ENCODE measurements at places on chromosomes 5 and 9. TPM values are rescaled to one million over a fixed set of nuclear protein-coding genes. Genes with fewer than 3 reads are reported as not detected.

DNA sequence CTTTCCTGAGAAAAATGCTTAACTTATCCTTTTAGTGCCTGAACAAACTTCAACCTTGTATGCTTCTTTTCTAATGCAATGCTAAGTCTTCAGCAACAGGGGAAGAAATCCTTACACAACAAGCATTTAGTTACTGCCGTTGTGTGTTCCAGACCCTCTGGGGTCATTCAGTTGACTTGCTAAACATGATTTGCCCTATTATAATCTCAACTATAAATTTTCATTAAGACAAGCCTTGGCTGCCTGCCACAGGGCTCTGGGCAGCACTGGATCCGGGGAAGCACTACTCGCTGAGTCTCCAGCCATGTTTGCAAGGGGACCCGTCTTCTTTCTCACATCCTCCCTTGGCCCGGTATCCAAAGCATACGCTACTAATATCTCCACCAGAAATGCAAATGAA lies 58.1 kb downstream of the PTCH1 start:
- no peak for DNase-seq

DNA sequence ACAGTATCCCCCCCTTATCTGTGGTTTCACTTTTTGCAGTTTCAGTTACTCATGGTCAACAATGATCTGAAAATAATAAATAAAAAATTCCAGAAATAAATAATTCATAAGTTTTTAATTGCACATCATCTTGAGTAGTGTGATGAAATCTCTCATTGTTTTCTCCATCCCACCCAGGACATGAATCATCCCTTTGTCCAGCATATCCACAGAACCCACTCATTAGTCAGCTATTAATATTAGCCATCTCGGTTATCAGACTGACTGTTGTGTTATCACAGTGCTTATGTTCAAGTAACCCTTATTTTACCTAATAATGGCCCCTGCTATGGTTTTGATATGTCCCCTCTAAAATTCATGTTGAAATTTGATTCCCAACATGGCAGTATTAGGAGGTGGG lies 40.7 kb downstream of the FAM114A2 start:
- DNase-seq, result no peak

DNA sequence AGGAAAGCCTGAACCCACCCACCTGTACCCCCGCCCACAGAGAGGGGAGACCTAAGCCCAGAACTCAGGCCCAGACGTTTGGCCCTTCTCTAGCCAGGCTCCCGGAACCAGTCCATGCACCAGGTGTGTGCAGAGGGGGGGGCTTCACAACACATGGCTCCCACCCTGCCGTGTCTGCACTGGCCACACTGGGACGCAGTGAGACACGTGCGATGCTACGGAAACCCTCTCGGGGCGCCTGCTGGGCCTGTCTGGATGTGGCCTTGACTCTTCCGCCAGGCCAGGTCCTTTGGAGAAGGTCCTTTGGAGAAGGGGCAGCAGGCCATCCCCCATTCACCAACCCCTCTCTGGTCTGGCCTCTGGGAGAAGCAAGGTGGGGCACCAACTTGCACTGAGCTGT lies 58.4 kb upstream of the SARDH start:
- DNase-seq, result no peak

- no peak for DNase-seq
Observed at GRCh38 chr5:68329554-68330255, 114.1 kb downstream of the PIK3R1 start.

GRCh38 chr9:136665111-136665703 lies 2.5 kb downstream of the EGFL7 start:
- DNase-seq, result peak; percentile 46

- no peak for DNase-seq
Observed at GRCh38 chr9:93130861-93131481, 3.1 kb downstream of the NINJ1 start.

GRCh38 chr5:150616024-150616470 lies 24.4 kb upstream of the SYNPO start:
- DNase-seq, result no peak

GRCh38 chr9:34124926-34125325 lies 1.6 kb downstream of the DCAF12 start:
- DNase-seq, result no peak

DNA sequence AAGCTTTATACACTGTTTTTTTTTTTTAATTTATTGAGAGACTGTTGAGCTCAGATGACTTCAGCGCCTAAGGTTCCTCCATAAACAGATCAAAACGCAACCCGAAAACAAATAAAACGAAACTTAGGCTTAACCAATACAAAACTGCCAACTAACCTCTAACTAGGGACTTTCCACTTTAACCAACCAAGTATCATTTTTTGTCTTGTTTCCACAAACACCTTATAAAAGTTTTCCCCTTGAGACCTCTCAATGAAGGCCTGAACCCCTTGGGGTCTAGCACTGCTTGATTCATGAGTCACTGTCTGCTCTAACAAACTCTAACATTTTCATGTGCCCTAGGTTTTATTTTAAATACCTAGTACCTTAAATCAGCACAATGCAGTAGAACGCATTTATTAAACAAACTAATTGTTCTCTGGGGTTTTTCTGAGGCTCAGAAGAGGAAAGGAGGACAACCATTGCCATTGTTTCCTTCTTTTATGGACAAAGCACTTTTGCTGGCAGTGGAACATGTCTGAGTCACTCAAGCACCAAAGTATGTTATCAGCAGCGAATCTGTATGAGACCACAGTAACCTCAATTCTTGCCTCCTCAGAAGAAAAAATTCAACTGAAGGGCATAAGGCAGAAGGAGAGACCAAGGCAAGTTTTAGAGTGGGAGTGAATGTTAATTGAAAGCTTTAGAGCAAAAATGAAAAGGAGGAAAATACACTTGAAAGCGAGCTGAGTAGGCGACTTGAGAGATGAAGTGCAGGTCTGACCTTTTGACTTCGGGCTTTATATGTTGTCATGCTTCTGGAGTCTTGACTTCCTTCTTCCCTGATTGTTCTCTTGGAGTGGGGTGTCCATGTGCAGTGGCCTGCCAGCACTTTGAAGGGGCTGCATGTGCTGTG lies 97.7 kb upstream of the HCN1 start:
- no peak for DNase-seq

GRCh38 chr9:4550777-4551484 lies 60.7 kb downstream of the SLC1A1 start:
- DNase-seq, result no peak

GRCh38 chr5:89582768-89583339 lies 699.9 kb upstream of the MEF2C start:
- no peak for DNase-seq

- DNase-seq, result no peak
Observed at GRCh38 chr5:180111273-180112002, 39.9 kb upstream of the RNF130 start.

DNA sequence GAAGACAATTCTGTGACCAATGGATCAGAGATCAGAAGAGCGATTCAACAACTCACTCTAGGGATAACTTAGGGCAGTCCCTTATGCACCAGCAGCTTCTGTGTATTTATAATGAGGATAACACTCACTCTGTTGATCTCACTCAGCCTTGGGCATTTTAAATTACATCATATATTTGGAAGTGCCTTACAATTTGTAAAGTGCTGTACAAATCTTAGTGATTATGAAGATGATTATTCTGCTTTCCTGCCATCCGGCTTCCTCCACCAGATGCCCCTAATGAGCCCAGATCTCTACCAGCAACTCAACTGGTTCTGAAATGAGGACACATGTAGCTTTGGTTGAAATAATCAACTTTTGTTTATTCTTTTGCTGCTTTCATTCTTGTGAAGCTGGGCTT lies 105.3 kb downstream of the PCSK1 start:
- DNase-seq, result no peak

DNA sequence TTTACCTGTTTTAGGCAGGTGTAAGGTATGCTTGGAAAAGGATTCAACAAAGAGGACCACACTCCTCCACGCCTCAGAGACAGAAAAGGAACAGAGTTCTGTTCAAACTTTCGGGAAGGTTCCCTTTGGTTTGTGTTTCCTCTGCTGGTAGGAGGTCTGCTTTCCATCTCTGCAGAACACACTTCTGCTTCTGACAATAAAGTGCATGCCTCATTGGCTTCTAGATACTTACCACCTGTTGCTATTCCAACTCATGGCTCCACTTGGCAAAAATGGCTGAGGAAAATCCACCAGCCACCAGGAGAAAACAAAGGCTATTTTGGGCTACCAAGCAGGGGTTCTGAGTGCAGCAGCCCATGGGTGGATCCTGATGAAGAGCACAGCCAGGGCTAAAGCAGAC lies 112.7 kb downstream of the NRG2 start:
- no peak for DNase-seq

DNA sequence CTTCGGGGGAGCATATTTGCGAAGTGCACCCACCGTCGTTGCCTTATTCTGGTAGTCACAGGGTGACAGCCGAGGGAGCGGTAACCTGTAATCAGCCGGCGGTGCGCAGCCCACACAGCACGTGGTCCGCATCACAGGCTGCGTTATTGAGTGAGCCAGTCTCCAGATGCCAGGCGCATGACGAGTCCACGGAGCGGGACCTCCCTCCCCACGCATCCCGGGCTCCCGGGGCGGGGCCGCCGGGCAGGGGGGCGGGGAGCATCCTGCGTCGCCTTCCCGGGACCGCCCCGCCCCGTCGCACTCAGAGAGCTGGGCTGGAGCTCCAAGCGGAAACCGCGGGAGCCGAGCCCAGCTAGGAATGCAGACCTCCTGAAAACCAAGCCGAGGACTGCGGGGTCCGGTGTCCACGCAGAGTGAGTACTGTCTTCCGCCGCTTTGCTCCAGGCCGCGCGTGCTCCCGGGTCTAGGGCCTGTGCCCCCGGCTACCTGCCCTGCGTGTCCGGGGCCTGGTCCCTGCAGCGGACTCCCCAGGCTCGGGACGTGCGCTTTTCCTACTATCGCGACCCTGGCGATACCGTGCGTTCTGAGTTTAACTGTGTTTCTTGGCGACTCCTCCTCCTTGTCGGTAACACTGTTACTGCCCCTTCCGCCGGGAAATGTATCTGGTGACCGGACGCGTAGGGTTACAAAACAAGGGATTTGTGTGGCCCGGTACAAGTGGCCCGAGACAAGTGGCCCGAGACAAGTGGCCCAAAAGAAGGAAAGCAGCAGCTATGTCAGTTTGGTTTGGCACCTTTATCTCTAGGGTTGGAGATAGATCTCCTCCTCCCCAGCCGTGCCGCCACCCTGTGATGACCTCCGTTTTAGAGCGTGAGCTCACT lies 40.6 kb downstream of the CAST start:
- DNase-seq, result peak; percentile 91

GRCh38 chr5:1292139-1292538 lies 2.7 kb downstream of the TERT start:
- DNase-seq, result no peak

- DNase-seq, result no peak
Observed at GRCh38 chr5:133866160-133866902, 102.1 kb downstream of the C5orf15 start.

DNA sequence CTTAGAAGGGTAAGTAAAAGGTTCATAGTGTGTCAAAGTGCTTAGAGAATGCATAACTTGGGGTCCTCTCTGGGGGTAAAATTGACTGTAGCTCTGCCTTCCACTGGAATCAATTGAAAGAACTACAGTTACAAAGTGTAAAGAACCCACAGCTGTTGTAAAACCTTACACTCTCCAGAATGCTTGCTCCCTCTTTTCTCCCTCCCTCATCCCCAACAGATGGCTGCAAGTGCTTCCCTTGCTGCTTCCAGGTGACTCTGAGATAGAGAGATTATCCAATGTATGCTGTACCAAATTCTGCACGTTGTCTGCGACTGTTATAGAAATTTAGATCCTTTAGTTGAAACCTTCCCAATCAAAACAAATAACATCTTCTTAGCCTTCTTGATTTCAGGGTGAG lies 126.0 kb downstream of the STK32A start:
- no peak for DNase-seq

GRCh38 chr5:44862808-44863207 lies 54.1 kb downstream of the MRPS30 start:
- DNase-seq, result no peak

DNA sequence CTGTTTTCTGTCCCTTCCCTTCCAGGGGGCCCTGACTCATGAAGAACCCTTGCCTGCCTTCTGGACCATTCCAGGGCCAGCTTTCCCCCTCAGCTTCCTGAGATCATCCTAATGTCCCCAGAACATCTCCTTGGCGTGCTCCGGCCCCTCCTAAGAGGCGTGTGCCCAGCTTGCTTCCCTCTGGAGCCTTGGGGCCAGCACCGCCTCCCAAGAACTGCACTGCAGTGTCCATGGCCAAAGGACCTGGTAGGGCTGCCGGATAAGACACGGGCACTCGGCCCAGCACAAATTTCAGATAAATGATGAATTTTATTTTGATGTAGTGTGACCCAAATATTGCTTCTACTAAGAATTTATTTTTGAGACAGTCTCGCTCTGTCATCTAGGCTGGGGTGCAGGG lies 20.7 kb upstream of the SLC12A7 start:
- no peak for DNase-seq

GRCh38 chr5:167008705-167009104 lies 1282.7 kb upstream of the WWC1 start:
- DNase-seq, result no peak

GRCh38 chr5:135222771-135223170 lies 176.3 kb downstream of the MACROH2A1 start:
- no peak for DNase-seq

- DNase-seq, result no peak
Observed at GRCh38 chr9:20186231-20186630, 397.4 kb upstream of the SLC24A2 start.

- DNase-seq, result no peak
Observed at GRCh38 chr5:114010362-114010761, 351.5 kb upstream of the KCNN2 start.

- no peak for DNase-seq
Observed at GRCh38 chr9:130896233-130897014, at the start of gene QRFP. Gene QRFP, minus strand, starts transcription at chr9:130896812. Its CDS starts 2,974 bp downstream, at chr9:130893838.

GRCh38 chr9:90631964-90632363 lies 10.7 kb downstream of the DIRAS2 start:
- DNase-seq, result no peak

The NUTM2F gene
- not detected for total RNA-seq

The BNC2 gene
- not detected for total RNA-seq

The NMUR2 gene
- total RNA-seq, result not detected

The GDA gene
- total RNA-seq, result not detected

The PTGER4 gene
- 62.9 TPM for total RNA-seq

The MAP1B gene
- total RNA-seq, result 0.25 TPM

The ZNF454 gene
- not detected for total RNA-seq

The ANKRD55 gene
- total RNA-seq, result not detected

The STK32A gene
- not detected for total RNA-seq

The TRIM14 gene
- 41.8 TPM for total RNA-seq

The SOHLH1 gene
- total RNA-seq, result not detected

The SYNPO gene
- total RNA-seq, result 0.22 TPM
